ENCODE measurements at places on chromosomes 2 and 18.
A peak's percentile ranks its signal among the peaks of the same experiment; 100 is the strongest.

GRCh38 chr2:234130777-234131181 lies 80.3 kb downstream of the SPP2 start:
- no peak for DNase-seq

GRCh38 chr2:237131749-237132533 lies 46.3 kb downstream of the COPS8 start:
- DNase-seq = no peak

DNA sequence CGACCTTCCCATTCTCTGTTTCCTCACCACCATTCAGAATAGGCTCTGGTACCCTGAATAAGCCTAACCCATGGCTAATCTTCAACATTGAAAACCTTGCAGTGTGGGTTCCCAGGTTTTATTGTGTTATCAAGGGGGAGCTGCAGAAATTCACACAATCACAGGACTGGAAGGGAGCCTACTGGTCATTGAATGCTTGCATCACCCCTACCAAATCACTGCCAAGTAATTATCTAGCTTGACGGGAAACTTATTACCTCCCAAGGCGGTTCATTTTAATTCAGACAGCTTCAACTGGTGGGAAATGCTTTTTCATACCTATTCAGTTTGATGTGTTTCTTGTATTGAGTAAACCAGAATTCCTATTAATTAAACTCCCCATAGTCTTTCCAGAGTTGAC lies 33.6 kb upstream of the EFEMP1 start:
- DNase-seq = no peak

- DNase-seq = peak; percentile 23
These were observed 39.9 kb upstream of the CDC42EP3 start for GRCh38 chr2:37711308-37711731.

DNA sequence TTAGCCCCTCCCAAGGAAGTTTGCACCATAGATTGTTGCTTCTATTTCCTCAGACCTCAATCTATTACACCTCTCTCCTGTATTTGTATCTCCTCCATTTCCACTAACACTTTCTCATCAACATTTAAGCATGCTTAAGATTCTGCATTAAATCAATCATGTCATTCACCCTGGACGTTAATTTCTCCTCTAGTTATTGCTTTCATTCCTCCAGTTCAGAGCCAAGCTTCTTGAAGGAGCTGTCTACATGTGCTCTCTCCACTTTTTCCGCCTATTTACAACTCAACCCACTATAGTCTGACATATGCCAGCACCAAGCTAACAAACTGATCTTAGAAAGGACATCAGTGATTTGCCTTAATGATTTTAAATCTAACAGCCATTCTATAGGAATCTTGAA lies 99.5 kb downstream of the OLA1 start:
- DNase-seq = no peak

DNA sequence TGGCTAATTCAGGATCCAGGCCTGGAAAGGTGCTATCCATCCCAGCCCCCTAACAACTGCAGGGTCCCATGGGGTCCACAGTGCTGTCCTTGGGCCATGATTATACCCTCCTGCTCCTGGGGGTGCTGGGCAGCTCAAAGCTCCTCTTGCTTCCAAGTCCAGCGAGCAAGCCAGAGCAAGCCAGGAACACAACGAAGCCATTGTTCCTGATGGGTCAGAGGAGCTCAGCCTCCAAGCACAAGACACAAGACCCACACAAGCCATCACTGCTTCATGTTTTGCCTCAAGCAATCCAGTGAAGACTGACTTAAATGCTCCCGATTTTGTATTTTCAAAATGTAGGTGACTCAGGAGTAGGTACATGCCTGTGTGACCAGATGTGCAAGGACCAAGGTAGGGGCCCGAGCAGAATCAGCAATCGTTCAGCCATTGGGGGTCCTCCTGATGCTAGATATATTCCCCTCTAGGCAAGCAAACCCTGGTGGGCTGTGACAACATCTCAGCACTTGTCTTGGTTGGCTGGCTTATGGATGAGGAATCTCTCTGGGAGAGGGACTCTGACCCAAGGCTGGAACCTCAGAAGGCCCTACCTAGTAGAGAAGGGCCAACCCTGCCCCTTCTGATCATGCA lies 90.8 kb downstream of the EPAS1 start:
- DNase-seq = no peak

- no peak for DNase-seq
These were observed 78.4 kb upstream of the MEX3C start for GRCh38 chr18:51275712-51276476.

DNA sequence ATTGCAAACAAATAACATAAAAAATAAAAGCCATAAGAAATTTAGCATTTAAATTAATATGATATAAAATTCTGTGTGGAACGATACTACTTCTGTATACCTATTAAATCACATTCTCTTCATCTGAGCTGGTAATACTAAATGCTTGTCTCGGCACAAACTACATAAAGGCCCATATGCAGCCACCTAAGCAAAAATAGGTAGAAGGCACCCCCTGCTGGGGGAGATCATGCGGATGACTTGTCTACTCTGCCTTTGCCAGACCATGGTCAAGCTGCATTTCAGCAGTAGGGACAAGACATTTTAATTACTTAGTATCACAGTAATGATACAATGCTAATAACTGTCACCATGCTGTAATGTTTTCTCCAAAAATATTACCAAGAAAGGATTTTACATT lies 108.0 kb downstream of the CDH19 start:
- no peak for DNase-seq

GRCh38 chr2:71759060-71759459 lies 305.7 kb downstream of the DYSF start:
- no peak for DNase-seq

- DNase-seq = no peak
These were observed 21.9 kb downstream of the PRKD3 start for GRCh38 chr2:37302701-37303252.

DNA sequence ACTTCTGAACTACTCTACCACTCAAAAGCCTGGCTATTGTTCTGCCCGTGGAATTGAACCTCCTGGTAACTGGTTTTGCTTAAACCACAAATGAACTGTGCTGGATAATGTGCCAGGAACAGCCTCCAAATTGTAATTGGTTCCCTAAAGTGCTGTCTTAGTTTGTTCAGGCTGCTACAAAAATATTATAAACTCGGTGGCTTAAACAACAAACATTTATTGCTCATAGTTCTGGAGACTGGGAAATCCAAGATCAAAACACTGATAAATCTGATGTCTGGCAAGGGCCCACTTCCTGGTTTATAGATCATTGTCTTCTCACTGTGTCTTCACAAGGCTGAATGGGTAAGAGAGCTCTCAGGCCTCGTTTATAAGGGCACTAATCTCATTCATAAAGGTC lies 149.2 kb upstream of the NCKAP5 start:
- DNase-seq = no peak

DNA sequence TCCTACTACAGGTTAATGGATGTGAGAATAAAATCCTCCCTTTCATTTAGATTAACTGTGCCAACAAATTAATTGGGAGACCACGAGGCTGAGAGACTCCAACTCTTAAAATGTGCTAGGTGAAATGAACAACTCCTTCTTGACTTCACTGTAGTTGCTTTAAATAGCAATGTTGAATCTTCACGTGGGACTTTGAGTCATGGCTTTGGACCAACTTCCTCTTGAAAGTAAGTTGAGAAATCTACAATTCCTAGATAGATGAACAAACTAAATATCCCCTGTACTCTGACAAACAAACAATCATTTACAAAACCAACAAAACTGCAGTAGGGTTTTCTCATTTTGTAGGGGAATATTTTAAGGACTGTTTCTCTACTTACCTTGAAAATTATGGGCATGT lies 291.9 kb upstream of the SPRED2 start:
- no peak for DNase-seq

- DNase-seq = no peak
These were observed 155.7 kb downstream of the IRS1 start for GRCh38 chr2:226643946-226644282.

GRCh38 chr18:2570772-2571199 lies 519 bp downstream of the METTL4 start:
- DNase-seq = peak; percentile 62

- no peak for DNase-seq
These were observed 91.4 kb downstream of the PPP1R1C start for GRCh38 chr2:182077023-182077422.

DNA sequence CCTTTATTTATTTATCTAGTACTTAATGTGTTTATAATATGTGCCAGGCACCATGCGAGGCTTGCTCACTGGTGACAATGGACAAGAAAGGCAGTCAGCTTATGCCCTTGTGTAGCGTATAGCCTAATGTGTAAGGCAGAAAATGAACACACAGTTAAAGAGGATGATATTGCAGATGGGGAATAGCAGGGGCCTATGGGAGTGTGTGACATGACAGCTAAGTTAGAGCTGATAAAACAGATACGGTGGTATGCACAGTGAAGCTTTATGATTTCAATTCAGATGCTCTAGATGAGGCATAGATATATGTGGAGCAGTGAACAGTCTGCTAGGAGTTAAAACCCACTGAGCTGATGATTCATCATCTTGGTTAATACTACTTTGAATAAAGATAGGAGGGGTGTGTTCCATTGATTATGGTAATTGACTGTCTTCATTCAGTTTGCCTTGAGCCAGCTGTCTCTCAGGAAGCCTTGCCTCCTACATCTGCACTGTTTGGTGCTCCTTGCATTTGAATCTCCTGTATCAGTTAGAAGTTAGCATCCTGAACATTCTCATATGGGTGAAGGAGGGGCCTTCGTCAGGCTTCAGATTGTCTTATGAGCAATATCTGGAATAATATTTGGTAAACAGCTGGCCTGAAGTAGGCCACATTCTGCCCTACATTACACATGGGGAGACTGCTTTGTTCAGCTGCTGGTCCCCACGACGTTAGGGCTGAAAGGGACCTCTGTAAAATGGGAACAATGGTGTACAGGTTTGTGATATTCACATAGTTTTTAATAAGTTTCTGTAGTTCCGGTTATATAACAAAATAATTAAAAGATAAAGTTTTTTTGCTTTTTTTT lies 13.2 kb downstream of the MAP4K4 start:
- DNase-seq = no peak

DNA sequence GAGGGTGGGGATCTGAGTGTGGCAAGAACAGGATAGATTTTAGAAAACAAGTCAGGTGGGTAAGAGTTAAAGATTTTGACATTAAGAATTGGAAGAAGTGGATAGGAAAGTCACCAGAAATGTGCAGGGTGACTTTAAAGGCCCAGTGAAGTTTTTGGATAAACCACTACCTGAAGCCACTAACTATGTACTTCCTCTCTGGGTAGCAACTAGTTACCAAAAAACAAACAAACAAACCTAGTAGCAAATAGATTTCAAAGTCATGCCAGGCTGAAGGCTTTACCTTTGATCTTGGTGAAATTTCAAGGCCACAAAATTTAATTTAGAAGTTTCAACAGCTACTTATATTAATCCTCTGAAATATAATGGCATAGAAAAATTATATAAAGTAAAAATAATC lies 42.5 kb downstream of the PSMA8 start:
- peak; percentile 5 for DNase-seq

- DNase-seq = no peak
These were observed 132.1 kb downstream of the MSH2 start for GRCh38 chr2:47535073-47535472.

GRCh38 chr2:133561045-133561852 lies 7.0 kb downstream of the NCKAP5 start:
- DNase-seq = no peak

DNA sequence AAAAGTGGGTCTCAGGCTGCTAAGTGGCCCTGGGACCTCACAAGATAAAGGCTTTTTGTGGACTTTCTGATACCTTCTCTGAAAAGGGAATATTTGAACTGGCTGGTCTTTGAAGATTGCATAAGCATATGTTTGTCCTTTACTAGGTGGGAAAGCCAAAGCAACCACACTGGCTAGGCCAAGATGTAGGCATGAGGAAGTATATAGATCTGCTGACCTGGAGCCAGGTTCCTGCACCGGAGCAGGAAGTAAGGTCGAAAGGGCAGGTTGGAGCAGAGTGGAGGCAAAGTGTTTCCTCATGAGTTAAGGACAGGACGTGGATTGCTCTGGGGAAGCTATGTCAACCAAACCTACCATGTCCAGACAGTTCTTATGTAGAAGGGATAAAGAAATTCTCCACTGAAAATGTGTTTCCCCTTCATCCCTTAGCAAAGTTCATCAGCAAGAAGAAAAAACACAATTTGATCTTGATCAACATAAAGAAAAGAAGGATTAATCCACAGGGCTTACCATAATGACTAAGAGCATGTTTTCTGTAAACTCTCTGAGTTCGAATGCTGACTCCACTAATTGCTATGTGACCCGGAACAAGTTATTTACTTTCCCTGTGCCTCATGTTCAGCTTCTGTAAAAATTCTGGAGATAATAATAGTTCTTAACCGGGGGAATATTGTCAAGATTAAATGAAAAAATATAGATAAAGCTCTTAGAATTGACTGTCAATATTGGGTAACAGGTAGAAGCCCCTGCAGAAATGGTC lies 156.1 kb upstream of the SRD5A2 start:
- DNase-seq = no peak

DNA sequence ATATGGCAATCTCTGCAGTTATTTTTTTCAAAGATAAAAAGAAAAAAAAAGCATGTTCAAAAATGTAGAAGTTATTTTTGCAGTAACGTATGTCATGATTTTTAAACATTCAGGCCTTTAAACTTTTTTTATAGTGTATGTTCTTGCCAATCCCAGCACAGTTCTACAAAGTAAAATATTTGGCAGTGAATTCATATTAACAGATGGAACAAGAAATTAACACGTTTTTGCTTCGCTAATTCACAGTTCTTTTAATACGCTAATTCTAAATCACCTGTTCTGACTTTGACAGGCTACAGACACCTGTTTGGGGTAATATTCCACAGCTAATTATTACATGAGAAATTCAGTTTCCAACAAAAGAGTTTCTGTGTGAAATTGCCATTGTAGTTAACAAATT lies 183.2 kb downstream of the ARHGAP15 start:
- DNase-seq = no peak

DNA sequence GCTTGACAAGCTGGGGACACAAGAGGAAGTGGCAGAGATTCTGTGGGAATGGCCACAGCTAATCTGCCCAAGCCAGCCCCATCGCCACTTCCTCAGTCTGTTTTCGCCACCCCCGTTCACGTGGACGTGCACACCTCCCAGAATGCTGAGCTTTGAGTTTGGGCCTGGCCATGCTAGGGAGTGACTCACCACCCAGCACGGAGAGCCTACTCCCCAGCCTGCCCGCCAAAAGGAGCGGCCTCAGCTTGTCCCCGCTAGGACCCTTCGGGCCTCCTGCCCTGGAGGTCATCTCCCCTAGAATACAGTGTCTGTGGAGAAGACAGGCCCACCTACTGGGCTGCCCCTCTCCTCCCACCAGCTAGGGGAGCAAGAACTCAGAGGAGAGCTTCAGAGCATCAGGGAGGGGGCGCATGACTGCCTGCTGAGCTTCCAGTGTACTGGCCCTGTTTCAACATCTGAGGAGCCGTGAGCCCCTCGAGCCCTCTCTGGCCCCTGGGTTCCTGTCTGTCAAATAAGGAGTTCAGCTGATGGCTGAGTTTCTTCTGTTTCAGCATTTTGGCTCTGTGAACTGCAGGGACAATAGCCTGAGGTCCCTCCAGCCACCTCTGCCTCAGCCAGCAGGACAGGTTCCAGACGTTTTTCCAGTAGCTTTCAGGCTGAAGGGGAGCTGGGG lies 5.1 kb downstream of the SLC35F6 start:
- DNase-seq = peak; percentile 55

- DNase-seq = no peak
These were observed 52.1 kb upstream of the LAPTM4A start for GRCh38 chr2:20103530-20103929.

- DNase-seq = no peak
These were observed 185.1 kb upstream of the LHCGR start for GRCh38 chr2:48940606-48941005.
